ENCODE measurements at places on chromosomes 12 and 14.
A peak's percentile ranks its signal among the peaks of the same experiment; 100 is the strongest.

GRCh38 chr14:76998910-76999309, 29.6 kb downstream of the IRF2BPL start:
- DNase-seq = no peak

DNA sequence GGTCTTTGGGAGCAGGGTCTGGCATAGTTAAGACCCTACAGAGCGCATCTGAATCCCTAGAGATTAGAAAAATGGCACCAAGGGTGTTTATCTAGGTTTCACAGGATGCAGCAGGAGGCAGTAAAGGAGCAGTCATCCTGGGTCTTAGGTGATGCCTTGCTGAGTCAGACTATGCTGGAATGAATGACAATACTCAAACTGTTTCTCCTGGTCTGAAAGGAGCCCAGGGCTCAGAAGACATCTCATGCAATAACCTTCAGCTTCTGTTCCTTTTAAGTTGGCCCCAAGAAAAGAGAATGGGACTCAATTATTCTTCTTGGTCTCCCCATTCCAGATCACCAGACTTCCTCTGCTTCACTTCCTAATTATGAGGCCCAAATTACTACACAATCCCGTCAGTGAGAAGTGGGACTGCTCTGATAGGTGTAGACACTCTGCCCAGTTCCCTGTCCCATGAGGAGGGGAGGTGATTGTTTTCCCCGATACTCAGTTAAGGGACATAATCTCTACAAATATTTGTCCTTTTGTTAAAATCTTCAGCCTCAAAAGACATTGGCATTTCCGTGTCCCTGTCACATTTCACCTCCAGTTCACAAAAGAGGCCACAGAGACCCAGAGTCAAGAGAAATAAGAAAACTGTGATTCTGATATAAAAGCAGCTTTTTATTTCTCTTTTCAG, 14.8 kb upstream of the APOF start:
- peak; percentile 20 for DNase-seq

DNA sequence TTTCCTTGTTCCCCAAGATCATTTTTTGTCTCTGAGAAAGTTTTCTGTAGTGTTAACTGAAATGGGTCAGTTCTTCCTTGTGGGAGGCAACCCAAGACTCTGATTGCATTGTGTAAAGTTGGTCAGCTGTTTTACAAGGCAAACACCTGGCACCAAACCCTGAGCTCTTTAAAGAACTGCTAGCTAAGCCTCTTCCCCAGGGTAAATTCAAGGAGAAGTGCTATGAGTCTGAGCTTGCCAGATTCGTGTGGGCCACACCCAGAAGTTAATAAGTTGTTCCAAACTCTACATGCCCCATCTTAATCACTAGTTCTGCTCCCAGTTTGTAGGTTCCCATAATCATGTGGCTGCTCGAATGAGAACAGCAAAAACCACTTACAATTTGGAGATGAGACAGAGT, 214.5 kb downstream of the BTG1 start:
- DNase-seq = no peak

DNA sequence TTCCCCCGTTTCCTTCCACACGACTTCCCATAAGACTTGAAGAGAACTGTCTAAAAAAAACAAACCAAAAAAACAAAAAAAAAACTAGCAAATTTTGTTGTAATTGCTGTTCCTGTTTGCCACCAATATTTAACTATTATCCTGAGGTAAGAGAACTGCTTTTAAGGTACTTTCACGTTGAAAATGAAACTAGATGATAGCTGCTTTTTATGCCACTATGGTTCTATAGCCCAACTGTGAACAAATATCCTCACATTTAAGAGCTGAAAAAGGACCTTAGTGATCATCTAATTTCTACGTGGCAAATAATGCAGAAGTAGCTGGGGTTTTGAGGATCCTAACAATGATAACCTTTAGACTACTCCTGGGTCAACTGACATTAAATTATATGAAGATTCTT, 98.6 kb downstream of the TAOK3 start:
- no peak for DNase-seq

DNA sequence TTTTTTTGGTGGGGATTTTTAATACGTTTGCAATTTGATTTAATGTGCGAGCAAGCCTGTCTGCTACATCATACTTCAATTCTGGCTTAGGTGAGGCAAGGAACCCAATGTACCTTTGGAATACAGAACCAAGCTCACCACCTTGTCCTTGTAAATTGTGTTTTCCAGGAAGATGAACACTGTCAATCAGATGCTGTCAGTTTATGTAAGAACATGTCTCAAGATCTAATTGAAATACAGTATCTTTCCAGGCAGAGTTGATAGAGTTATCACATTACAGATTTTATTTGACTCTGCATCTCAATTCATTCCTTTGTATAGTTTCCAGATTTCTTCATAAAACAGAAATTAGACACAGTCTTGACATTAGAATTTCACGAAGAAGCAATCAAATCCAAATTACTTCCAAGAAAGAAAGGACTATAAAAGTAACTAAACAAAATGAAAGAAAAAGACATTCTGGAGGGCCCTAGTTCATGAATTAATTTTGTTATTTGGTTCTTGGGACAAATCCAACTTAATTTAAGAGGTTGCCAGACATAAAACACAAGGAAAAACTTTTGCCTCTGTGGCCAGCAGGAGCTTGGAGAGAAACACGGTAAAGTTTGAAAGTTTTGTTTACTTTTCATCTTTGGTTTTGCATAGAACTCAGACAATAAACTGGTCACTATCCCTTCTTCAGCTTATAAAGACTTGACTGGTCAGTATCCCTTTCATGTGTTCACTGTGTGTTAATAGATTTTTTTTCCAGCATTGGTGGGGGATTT, 16.4 kb upstream of the MED13L start:
- DNase-seq = no peak

DNA sequence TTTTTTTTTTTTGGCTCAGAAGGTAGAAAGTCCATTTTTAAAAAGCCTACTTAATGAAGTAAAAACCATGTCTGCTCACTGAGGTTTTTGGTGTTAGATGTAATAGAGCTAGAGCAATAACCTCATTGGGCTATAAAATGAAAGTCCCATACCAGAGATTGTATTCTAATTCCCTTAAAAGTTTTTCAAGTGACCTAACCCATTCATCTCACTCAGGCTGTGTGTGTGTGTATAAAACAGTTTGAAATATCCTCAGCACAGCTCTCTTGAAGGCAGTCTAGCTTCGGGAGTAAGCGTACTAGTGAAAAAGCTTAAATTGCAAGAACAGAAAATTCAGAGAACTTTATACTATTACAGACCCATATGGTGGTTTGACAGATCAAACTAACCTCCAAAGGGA, 313.8 kb downstream of the CEP128 start:
- DNase-seq = no peak

GRCh38 chr12:40261937-40262336, 37.1 kb downstream of the LRRK2 start:
- DNase-seq = no peak

- DNase-seq = no peak
Measured at GRCh38 chr12:107448198-107448597, 237.4 kb upstream of the PWP1 start.

DNA sequence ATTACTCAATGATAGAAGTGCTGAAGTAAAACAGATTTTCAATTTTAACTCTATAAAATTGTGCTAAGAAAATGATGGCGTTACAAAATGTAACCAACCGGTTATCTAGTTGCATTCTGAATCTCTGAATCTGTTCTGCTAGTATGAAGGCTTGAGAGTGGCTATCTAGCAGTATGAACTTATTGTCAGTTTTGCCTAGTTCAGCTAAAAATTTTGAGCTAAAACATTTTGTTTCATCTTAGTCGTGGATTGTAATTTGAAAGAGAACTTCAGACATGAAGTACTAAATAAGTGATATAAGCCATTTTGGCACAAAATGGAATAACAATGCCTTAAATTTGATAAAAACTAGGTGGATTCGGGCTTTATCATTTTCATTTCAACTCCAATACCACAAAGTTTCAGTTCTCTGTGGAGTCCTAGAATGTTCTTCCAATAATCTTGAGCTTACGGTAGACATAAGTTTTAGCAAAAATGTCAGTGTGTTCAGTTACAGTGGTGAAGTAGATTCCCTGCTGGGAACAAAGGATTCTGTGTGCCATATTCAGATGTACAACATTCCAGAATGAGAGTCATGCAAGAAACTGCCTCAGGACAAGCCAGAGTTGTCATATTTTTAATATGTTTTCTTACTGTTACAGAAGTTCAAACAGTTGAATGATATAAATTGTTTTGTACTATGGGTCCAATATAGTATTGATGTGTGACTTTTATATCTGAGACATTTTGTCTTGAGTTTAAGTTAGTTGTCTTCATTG, 28.1 kb downstream of the ATP6V1D start:
- peak; percentile 21 for DNase-seq

DNA sequence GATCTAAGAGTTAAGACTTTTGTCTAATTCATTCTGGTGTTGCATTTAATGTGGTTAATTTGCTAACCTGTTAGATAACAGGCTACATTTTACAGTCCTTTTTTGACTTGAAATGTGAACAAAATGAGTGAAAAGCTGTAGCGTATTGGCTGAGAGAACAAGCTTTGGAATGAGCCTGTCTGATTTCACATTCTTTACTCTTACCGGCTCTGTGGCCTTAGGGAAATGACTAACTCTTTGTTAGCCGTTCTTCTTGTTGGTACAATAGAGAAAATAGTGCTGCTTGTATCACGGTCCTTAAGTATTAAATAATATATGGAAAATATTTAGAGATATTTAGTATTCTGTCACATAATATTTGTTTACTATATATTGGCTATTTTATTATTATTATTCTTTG, 1.9 kb downstream of the MNAT1 start:
- peak; percentile 36 for DNase-seq

GRCh38 chr12:74984631-74985030, 225.0 kb downstream of the KCNC2 start:
- no peak for DNase-seq

- no peak for DNase-seq
Measured at GRCh38 chr14:85644211-85644610, 114.3 kb downstream of the FLRT2 start.

- no peak for DNase-seq
Measured at GRCh38 chr12:64497484-64497883, 45.6 kb downstream of the TBK1 start.

Data from AG08396 (cell line).